ENCODE measurements at places on chromosomes 7 and 10. TPM values are rescaled to one million over a fixed set of nuclear protein-coding genes. Genes with fewer than 3 reads are reported as not detected.

- no peak for DNase-seq
These were observed 183.9 kb downstream of the LRRN3 start for GRCh38 chr7:111274857-111275256.

HECW1 gene
- 9.4 TPM for polyA plus RNA-seq

GRCh38 chr10:32957341-32958084, 517 bp downstream of the ITGB1 start:
- no peak for DNase-seq

DNA sequence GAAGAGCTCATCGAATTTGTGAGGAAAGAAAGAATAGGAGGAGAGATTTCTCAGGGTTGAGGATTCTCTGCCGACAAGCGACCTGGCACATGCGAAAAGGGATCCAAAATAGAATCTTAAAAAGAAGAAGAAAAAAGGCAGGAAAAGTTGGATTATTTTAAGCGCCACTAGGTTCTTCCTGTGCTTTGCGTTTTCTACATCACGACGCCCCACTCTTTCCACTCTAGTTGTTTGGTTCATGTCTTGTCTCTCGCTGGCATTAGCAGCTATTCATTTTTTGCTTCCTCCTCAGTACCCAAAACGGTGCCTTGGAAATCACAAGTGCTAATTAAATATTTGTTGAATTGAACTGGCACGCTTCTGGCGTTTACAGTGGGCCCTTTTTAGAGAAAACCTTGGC, 674 bp upstream of the FRA10AC1 start:
- DNase-seq: no peak

DNA sequence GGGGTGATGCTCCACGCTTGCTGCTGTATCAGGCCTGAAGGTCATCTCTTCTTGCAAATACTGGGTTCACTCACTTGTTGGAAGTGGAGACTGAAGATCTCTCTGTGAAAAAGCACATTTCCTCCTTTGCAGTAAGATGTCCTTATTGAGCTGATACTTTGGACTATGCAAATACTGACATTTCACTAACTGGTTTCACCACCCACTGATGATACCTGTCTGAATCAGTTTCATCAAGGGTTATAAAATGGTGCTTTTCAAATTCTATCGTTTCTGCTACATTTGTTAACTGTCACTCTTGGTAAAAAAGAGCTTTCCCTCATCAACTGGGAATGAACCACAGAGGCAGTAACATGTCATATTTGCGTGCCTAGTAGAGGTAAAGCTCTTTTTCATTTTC, 35.5 kb downstream of the RAB19 start:
- no peak for DNase-seq

GCK gene
- 2.8 TPM for polyA plus RNA-seq

DNA sequence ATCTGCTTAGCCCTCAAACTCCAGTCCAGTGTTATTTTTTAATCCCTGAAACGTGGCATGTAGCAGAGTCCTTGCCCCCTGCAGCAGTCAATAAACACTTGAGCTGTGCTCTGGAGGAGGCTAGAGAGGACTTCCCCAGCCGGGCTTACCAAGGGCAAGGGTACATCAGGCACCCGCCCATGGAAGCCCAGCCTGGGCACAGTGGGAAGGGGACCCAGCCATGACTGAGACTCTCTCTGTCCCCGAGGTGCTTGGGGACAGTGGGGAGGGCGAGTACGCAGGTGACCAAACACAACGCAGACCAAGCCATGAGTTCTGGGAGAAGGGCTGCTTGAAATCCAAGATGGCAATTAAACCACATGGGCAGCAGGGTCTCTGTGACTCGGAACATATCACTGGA, 45.2 kb downstream of the EBF3 start:
- DNase-seq: no peak

FAM25A gene
- not detected for polyA plus RNA-seq

GRCh38 chr10:89975071-89975470, 273.7 kb downstream of the KIF20B start:
- no peak for DNase-seq

SEC61A2 gene
- polyA plus RNA-seq: 32.3 TPM

EPHA1 gene
- polyA plus RNA-seq: 20.2 TPM

GRCh38 chr7:95784796-95785195, 12.4 kb downstream of the DYNC1I1 start:
- DNase-seq: no peak

DNA sequence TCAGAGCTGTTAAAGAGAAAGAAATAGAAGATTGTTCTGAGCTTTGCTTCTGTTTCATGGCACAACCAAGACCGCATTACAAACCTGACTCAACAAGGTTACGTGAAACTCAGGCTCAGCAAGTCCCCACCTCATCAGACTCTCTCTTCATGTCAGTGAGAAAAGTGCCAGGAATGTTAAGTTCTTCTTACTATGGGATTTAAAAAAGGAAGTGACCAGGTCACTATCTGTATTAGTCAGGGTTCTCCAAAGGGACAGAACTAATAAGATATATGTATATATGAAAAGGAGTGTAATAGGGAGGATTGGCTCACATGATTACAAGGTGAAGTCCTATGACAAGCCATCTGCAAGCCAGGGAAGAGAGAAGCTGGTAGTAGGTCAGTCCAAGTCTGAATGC, 25.4 kb upstream of the PAPSS2 start:
- DNase-seq: no peak

DNA sequence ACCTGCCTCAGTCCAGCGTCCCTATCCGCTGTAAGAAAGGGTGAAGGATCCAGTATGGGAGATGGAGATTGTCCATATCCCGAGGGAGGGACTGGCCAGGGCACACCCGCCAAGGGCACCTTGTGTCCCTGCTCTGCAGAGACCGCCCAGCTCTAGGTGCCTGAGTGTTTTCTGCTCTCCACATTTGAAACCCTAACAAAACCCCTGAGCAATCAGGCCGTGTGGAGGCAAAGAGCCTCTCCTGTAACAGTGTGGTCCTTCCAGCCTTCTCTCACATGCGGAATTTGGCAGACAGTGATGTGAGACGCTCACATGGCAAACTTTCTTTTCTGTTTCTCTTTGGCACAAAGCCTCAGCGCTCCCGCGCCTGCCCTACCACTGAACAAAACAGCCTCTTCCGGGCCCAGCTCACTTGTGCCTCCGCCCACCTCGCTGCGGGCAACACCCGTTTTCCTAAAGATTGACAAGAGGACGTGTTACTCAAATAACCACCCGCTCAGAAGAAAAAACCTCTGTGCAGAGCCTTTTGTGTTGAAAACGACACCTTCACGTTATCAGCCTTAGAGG, 514.8 kb downstream of the DNAJB6 start:
- DNase-seq: no peak

DNA sequence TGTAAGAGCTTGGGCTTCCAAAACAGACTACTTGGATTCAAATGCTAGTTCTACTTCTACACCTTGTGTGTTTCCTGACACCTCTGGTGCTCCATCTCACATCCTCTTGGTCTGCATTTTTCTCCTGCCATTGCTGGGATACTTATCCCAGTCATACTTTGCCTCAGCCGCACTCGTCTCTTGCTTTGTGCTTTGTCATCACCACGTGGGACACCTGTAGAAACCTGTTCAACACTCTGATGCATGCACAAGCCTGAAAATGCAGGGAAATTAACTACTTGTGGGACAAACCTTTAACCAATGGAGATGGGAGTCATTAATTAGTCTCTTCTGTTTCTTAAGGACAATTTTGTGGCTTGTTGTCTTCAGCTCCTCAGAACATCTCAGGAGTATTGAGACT, 94.2 kb upstream of the PHYHIPL start:
- DNase-seq: no peak

DNA sequence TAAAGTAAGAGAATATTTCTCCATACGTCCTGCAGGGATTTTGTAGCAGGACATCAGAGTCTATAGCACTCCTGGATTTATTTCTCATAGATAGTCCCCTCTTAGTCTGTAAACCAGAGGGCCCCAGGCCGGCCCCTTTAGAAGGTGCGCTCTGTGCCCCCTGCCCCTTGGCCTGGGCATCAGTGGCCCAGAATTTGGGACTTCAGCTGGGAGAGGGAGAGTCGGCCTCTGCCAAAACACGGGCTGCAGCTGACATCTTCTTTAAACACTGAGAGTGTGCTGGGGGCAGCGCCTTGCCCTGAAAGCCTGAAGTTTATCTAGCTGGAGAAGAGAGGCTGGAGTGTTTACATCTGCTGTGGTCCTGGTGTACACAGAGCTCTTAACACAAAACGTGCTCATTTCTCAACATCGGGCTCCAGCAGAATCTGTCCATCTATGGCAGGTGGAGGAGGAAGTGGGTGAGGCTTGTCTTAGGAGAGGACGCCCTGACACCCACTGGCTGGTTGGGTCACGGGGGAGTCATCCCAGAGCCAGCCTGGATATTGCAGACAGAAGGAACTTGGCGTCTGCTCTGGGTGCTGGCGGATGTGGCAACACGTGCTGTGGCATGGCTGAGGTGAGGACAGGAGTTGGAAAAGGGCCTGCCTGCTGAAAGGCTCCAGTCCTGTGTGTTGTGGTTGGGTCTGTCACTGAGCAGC, 5.0 kb upstream of the TACR2 start:
- DNase-seq: no peak

DNA sequence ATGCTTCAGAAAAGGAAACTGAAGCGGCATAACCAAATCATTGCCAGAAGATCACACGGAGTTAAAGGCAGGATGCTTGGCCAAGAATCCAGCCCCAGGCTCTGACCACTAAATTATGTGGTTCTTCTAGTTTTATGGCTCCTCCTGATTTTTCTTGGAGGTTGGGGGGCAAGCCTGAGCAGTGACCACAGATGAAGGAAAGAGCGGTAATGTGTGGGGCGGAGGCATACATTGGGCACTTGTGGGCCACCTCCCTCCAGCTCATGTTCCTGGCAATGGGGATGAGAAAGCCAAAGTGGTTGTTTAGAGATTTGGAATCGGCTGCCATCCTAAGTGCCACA, 3.2 kb downstream of the TRPV6 start:
- no peak for DNase-seq

BICC1 gene
- polyA plus RNA-seq: 98.1 TPM

PLAU gene
- 16.1 TPM for polyA plus RNA-seq

SPRN gene
- 4.5 TPM for polyA plus RNA-seq

TAS2R41 gene
- polyA plus RNA-seq: not detected

CSGALNACT2 gene
- 26.5 TPM for polyA plus RNA-seq

DNA sequence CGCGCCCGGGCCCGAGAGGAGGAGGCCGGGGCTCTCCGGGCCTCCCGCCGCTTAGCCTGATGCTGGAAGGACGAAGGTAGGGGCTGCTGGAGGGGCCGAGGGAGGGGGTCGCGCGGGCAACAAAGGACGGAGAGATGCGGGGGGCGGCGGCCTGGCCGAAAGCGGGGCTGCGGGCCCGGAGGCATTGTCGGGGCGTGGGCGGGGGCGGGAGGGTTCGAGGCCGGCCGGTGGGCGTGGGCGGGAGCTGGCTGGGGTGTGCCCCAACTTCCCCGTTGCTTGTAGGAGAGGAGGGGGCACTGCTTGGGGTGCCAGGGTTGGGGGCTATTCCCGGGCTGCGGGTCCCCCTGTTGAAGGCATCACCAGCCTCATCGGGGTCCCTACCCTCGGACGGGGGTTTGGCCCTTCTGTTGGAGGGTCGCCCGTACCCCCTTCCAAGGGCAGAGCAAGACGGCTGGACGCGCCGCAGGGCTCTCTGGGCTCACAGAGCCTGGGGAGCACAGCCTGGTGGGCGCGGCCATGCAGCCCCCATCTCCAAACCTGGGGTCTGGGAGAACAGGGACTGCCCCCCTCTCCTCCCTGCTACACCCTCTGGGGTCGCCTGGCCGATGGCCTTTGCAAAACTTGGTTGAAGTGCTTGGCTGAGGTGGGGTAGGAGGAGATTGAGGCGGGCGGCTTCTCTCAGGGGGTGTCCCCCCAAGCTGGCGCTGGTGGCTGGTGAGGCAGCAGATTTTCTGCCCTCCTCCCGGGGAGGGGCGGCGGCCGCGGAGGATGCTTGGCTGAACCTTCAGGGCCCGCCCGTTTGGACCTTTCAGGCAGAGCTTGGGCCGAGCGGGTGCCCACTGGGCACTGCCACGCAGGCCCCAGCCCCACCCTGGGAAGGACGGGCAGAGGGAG, 699 bp downstream of the CLIP2 start:
- no peak for DNase-seq

GRCh38 chr10:102405108-102405571, 9.6 kb downstream of the NFKB2 start:
- no peak for DNase-seq

GRCh38 chr10:107918171-107918570, 753.7 kb upstream of the SORCS1 start:
- no peak for DNase-seq

VKORC1L1 gene
- 30.5 TPM for polyA plus RNA-seq

DNA sequence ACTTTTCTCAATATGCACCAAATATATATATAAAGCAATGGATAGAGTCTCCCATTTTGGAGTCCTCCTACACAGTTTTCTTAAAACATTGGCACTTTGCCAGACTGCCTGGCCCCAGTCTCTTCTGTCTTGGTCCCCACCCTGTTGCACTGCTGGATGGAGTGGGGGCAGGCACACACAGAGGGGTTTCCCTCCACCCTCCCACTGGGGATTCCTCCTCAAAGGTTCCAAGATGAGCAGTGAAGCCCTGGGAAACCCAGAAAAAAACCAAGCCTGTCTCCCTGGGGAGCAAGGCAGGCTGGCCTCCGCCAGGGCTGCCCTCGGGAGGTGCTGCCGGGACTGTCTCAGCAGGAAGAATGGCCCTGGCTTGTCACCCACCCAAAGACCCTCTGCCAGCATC, 68.0 kb downstream of the SH3PXD2A start:
- no peak for DNase-seq

- no peak for DNase-seq
These were observed 626.3 kb downstream of the POM121L12 start for GRCh38 chr7:53661645-53662217.

POM121 gene
- polyA plus RNA-seq: 45.2 TPM

IKZF1 gene
- 1.3 TPM for polyA plus RNA-seq

DNA sequence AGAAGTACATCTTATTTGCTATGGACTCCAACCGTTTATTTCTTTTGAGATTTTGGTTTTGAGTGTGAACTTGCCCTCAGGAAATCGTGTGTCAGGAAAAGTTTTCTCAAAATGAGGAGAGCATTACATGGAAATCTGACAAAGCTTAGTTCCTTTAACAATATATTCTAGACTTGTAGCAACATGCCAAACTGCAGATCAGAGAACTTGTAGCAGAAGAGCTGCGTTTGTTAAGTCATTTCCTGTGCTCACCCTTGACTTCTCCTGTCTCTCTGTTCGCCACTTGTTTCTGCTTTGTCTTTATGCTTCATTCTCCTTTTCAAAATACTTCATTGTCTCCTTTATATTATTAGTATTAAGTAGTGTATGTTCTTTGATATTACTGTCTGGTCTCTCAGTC, 116.6 kb upstream of the FOXP2 start:
- DNase-seq: no peak

DNA sequence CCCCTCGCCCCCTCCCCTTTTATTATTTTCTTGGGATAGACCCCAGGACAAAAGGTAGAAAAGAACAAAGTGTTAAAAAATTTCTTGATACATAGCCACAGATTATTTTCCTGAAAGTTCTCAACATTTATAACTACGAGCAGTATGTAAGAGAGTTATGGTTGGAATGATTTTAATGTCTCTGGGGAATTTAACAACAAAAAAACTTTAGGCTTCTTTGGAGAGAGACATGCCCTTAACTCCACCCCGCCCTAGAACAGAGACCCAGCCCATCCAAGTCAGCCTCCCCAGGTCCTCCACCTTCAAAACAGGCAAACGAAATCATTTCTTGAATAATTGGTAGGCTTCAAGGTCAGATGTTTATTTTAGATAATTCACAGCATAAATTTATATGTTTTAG, 97.1 kb downstream of the TCF7L2 start:
- DNase-seq: no peak

Data from left kidney (tissue), 8 donors.